ENCODE measurements at places on chromosomes 4 and X.

DNA sequence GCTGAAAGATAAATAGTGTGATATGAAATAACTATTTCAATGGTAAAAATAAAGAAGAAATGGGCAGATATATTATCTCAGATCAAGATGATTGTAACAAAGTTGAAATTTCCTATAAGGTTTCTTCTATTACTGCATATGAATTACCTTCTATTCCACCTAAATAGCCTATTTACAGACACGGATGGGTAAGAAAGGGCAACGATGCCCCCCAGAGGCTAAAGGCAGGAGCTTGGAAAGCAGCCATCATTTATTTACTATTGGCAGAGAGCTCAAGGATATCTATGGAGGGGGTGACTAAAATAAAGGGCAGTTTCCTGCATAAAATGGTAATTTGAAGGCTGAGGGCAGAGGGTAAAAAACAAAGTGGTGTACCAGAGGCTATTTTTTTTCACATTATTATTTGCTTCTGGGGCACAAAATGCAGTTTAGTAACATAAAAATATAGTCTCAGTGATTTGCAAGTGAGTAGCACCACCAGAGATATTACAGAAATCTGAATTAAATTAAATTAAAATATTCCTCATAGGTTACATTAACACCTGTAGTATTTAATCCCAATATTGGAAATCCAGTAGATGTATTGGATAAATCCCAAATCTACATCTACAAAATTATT is 123.1 kb downstream of the BTC start:
- peak; percentile 14 for DNase-seq

GRCh38 chr4:109433205-109434006 is at the start of gene SEC24B:
TSS of gene SEC24B (plus strand) at chr4:109433815. CDS start at chr4:109433870, 55 bp downstream.
- peak; percentile 87 for DNase-seq

GRCh38 chr4:15918484-15919129 is 19.9 kb downstream of the FGFBP1 start:
- DNase-seq = no peak

- DNase-seq = no peak
Measured at GRCh38 chr4:124025428-124025827, 628.8 kb downstream of the SPRY1 start.

- peak; percentile 1 for DNase-seq
Measured at GRCh38 chrX:153771415-153772315, 7.6 kb downstream of the PLXNB3 start.

DNA sequence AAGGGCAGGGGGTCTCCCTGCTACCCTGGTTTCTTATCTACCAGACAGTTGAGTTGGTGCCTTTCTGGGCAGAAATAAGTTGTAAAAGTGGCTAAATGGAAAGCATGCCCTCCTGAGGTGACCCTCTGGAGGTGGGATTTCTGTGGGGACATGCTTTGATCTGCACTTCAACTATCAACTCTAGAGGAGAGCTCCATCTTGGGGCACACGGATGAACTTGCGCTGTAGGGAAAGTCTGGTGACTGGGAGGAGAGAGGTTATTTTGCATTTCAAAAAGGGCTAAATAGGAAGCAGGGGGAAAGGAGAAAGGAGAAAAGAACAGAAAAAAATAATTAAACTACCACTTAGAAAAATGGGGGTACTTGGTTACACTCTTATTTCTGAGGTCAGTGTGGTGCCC is 12.7 kb upstream of the RHOXF2B start:
- no peak for DNase-seq

GRCh38 chr4:112513971-112514646 is 1.9 kb downstream of the NEUROG2 start:
- DNase-seq = no peak

- no peak for DNase-seq
Measured at GRCh38 chr4:141652161-141652778, 15.9 kb downstream of the IL15 start.

DNA sequence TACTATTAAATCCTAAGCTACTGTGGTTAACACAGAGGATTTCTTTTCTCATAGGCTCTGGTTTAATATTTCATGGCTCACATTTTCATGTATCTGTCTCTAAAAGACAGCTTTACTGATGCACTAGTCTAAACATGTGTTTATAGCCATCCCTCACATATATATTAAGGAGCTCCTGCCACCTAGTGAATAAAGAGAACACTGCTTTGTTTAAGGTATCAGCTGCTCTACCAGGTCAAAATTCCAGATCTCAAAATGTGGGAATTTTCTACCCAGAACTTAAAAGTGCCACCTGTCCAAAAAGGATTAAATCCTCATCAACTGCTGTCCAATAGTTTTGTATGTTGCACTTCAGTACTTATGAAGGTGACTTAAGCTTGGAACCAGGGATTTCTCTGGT is 188.5 kb upstream of the TEX13C start:
- DNase-seq = no peak

DNA sequence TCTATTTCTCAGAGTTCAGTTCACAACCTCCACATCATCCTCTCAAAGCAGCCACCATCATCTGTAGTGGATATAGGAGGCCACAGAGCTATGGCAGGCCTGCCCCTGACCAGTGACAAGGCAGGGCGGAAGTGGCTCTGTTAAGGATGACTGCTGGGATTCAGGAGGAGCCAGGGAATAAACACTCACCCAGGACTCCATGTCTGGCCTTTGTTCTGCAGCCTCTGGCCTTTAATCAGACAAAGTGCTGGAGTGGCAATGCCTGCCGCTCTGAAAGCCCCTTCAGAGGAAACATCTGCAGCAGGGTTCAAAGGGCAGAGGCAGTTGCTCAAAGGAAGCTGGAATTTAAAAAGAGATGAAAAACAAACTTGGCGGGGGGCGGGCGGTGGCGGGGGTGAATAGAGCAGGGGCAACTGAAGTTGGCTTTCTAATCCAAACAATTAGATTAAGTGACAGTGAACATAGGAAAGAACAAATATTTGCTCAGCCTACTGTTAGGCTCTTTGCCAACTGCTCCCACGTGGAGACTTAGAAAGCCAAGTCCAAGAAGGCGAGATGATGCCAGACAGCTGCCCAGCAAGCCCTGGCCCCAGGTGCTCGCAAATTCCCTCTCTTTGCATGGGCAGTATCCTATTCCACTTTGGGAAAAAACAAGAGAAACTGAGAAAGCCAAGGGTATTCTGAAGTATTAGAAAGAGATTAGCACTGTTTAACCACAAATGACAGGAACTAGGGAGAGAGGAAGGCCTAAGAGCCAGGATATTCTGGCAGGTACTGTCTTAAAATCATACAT is 5.5 kb downstream of the MPP1 start:
- DNase-seq = no peak

DNA sequence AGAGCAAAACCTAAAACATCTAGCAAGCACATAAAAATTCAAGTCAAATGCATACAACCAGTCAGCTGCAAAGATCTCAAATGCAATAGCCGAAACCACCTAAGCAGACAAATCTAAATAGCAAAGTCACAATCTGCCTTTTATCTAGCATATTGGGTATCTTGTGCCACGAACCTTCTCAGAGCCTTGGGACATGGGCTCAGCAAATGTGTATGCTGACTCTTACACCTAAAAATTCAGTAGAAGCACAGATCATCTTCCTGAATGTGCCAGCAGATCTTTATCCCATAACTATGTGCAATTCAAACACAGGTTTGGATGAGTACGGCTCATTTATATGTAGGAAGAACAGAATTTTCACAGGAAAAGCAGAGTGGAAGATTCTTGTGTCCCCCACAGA is 492.1 kb downstream of the INPP4B start:
- no peak for DNase-seq

DNA sequence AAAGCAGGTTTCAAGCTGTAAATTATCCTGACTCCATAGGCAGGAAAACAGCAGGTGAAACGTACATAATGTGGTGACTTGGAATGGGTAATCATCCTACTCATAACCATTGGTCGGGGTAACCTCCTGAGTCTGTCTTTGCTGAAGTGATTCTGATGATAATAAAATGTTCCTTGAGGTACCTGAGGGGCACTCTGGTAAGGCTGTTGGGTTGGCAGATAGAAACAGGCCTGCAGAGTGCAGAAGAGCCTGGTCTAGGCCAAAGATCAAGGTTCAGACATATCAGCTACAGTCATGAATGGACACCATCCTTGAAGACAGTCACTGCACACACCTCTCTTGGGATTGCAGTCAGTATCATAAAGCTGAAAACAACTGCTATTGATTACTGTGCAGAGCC is 174.7 kb upstream of the RPL34 start:
- DNase-seq = no peak

GRCh38 chrX:71195964-71196649 is 26.9 kb upstream of the GJB1 start:
- DNase-seq = no peak

DNA sequence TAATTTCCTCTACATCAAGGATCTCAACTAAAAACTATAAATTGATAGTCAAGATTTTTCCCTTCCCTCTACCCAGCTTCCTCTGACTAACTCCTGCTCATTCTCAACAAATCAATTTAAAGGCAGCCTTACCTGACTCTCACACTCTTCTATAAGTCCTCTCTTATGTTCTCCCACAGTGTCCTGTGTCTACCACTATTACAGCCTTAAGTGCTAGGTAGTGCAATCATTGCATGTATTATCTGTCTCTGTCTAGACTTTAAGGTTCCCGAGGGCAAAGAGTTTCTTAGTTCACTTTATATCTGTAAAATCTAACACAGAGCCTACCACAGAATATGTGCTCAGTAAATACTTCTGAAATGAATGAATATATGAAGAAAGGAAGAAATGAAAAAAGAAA is 123.7 kb downstream of the BTC start:
- DNase-seq = no peak

Measured in head of caudate nucleus (tissue), 42 donors.